ENCODE measurements at places on chromosomes 12 and 14. TPM values are rescaled to one million over a fixed set of nuclear protein-coding genes. Genes with fewer than 3 reads are reported as not detected.

Gene ADSS1
- total RNA-seq: 13.1 TPM

Gene TBX5
- 0.35 TPM for total RNA-seq

Gene PLA2G1B
- total RNA-seq: not detected

Gene MANSC4
- not detected for total RNA-seq

Gene MFAP5
- total RNA-seq: 15.3 TPM

Gene IFNG-AS1
- total RNA-seq: not detected

Gene SMOC1
- 14.3 TPM for total RNA-seq

Gene WIF1
- total RNA-seq: 0.84 TPM

Gene ISM2
- 0.14 TPM for total RNA-seq

Gene CLEC1B
- total RNA-seq: not detected

Gene CD27
- total RNA-seq: not detected
